Mesothelial cell of epicardium (in vitro differentiated cells): ENCODE measurements at places on chromosomes 13 and 19.
A peak's percentile ranks its signal among the peaks of the same experiment; 100 is the strongest.

GRCh38 chr19:32809254-32809653, 60.3 kb downstream of the SLC7A9 start:
- DNase-seq, result no peak

DNA sequence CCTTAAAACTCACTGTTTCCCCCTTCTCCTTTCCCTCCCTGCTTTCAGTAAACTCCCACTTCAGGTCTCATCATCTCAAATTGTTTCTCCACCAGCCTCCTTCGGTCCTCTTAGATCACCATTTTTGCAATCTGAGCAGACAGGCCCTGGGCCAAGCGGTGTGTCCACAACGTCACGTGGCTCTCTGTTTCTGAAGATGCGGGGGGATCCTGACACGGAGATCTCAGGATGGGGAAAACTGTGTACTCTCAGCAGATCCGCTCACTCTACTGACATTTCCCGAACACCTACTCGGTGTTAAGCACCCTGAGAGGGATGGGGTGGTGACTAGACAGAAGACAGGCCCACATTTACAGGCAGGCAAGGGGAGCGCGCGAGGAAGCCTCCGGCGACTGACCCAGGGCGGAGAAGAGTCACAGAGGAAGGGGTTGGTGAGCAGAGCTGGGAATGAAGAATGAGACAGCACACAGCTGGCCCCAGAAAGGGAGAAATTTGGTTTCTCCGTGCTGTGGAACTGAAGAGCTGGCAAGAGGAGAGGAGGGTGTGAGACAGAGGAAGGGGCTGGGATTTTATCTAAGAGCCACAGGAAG, 38.8 kb downstream of the SERP2 start:
- DNase-seq, result no peak

DNA sequence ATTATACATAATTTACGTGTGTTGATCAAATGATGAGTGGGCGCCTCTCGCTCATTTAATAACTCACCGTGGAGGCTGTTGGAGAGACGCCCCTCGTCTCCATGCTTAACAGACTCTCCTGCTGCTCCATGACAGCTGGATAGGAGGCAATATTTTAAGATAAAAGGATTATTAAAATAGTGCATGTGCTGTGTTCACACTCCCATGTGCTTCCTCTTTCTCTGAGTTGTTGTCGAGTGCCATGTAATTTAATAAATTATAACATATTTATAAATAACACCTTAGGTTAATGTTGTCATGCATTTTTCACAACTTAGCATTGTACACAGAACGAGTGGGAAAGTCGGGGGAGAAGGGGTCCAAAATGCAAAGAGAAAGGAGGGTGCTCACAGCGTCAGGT, 161.4 kb upstream of the TSHZ3 start:
- DNase-seq, result no peak

- DNase-seq, result no peak
Measured at GRCh38 chr13:114067381-114067885, 65.0 kb downstream of the RASA3 start.

DNA sequence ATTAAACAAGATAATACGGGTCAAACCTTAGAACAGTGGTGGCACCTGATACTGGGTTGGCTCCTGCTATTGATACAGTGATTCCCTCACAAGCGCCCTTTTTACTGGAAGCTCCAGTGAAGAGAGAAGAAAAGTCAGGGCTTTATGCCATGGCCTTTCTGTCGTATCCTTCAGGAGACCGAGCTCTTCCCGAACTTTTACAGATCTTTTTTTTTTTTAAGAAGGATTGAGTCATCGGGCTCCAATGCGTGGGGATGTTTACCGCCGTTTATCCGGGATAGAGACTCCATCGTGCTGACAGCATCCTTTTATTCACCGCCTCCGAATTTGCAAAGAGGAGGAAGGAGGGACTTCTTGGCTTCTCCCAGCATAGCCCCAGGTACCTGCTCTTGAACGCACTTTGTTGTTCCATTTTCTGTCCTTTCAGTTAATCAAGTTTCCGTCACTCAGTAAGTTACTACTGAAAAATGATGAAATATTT, 574 bp downstream of the ZNF227 start:
- DNase-seq, result no peak

DNA sequence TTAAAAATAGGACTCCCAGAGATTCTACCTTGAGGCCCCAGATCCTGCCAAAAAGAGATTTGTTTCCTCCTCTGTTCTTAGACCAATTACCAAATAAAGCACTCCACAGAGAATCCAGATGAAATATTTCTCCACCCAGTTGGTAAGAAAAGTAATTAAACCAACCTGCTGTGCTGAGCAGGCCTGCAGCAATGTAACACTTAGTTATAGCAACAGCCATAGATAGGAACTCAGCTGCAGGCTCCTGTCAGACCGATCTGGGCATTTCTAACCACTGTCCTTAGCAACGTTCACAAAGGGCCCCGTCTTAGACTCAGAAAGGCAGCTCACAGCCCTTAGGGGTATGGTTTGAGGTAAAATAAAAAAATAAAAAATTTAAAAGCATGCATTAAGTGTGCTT, 271.1 kb downstream of the KCNRG start:
- DNase-seq, result no peak

- DNase-seq, result no peak
Measured at GRCh38 chr13:47875201-47875600, 125.9 kb downstream of the SUCLA2 start.

- no peak for DNase-seq
Measured at GRCh38 chr19:50417111-50418081, 1.3 kb upstream of the SPIB start.

DNA sequence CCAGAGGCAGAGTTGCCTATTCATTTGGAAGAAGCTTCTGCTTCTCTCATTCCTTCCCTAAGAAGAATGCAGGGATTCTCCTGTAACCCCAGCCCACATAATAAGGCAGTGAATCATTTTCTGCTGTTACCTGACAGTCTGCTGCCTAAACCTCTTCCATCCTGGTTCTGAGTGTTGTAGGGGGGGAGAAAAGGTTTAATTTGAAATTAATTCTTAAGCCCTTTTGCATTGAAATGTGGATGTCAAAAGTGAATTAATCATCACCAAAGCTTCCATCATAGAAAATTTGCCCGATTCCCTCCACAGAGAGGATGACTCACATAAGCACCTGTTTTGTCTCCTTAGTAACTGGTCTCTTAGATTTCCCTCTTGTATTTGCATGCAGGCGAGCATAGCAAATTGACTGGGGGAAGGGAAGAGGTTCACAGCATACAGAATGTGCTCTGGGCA, 146.7 kb upstream of the FNDC3A start:
- no peak for DNase-seq

DNA sequence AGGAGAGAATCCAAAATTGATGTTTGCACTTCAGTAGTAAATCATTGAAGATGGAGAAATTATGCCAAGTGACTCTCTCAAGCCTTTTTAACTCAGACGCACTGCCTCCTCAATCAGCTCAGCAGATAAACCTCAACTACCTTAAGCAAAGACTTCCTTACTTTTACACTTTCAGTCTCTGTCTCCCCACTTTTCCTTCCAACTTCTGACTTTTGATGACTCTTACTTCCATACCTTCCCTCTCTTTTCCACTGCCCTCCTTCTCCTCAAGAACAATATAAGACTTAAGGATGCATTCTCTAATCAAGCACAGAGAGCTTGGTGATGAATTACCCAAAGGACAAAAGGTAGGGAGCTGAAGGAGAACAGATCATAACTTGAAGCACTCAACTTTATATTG, 4.8 kb upstream of the DACH1 start:
- no peak for DNase-seq

GRCh38 chr13:24491845-24492244, 20.7 kb downstream of the PARP4 start:
- no peak for DNase-seq

- DNase-seq, result no peak
Measured at GRCh38 chr19:4802711-4803110, 11.2 kb downstream of the FEM1A start.

- no peak for DNase-seq
Measured at GRCh38 chr13:107276936-107277335, 709.0 kb upstream of the ARGLU1 start.

GRCh38 chr13:77508959-77509620, 26.4 kb upstream of the SCEL start:
- DNase-seq, result no peak

DNA sequence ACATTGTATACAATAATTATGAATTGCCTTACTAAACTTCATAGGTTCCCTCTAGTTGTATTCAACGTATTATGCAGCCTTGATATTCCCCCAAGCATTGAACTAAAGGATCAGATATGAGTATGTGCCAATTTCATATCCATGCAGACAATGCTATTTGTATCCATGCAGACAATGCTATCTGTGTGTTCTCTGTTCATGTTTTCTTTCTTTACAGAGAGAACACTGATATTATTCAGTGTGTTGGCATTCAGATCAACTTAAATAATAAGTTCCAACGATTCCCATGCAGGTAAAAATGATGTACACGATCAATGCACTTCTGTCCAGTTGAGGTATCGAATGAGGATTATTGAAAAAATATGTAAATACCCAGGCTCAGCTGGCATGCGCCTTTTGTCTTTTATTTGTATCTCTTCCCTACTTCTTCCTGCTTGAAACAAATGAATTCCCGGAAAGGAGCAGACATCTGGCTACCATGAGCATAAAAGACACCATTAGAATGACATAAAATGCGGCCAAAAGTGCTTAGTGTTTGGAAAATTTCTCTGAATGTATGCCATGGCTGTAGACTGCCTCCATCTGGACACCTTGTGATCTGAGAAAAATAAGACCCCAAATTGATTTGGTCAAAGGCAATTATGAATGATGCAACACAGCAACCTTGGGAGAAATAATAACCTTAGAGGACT, 731.5 kb downstream of the SLITRK1 start:
- DNase-seq, result no peak

DNA sequence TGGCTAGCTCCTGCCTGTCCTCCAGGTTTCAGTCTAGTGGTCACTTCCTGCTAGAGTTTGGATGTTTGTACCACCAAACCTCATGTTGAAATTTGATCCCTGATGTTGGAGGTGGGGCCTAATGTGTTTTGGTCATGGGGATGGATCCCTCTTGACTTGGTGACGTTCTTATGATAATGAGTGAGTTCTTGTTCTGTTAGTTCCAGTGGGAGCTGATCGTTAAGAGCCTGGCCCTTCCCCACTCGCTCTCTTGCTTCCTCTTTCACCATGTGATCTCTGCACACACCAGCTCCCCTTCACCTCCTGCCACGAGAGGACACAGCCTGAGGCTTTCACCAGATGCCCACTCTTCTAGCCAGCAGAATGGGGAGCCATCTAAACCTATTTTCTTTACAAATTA, 86.8 kb upstream of the SCEL start:
- DNase-seq, result no peak

DNA sequence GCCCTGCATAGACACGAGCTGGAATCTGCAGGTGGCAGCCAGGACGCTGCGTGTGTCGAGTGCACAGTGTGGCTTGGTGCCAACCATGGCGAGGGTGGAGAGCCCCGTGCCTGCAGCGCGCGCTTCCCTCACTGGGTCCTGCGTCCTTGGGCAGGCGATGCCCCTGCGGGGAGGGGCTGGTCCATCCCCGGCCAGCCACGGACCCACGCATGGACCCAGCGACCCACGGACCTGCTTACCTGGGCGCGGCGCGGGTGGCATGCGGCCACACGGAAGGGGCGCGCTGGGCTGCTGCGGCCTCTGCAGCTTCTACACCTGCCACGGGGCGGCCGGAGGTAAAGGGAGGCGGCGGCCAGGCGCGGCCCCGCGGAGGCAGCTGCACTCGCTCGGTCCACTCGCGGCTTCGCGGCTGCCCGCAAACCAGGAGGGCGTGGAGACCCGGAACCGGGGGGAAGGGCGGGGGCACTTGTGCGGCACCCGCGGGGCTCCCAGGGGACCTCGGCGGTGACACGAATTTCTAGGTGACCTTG, 569 bp upstream of the MCF2L start:
- peak; percentile 56 for DNase-seq

- DNase-seq, result no peak
Measured at GRCh38 chr13:45441633-45442032, 23.1 kb upstream of the COG3 start.

DNA sequence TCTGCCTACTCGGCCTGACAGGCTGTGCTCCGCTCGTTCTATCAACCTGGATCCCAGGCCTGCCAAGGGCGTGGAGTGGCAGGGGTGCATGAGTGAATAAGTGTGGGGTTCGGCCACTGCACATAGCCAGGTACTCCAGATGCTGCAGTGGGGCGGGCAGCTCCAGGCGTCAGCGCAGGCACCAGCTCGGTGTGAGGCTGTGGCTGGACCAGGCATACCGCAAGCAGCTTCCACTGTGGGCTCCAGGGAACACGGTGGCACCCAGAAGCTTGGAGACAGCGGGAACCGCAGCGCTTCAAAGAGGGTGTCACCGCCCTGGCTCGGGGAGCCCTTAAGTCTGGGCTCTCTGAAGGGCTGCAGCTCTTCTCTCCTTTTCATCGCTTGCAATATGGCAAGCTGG, 1630.2 kb downstream of the OLFM4 start:
- DNase-seq, result no peak

- DNase-seq, result no peak
Measured at GRCh38 chr13:49082653-49083536, 107.2 kb downstream of the FNDC3A start.

GRCh38 chr19:55258476-55258827, 365 bp downstream of the PPP6R1 start:
- no peak for DNase-seq

DNA sequence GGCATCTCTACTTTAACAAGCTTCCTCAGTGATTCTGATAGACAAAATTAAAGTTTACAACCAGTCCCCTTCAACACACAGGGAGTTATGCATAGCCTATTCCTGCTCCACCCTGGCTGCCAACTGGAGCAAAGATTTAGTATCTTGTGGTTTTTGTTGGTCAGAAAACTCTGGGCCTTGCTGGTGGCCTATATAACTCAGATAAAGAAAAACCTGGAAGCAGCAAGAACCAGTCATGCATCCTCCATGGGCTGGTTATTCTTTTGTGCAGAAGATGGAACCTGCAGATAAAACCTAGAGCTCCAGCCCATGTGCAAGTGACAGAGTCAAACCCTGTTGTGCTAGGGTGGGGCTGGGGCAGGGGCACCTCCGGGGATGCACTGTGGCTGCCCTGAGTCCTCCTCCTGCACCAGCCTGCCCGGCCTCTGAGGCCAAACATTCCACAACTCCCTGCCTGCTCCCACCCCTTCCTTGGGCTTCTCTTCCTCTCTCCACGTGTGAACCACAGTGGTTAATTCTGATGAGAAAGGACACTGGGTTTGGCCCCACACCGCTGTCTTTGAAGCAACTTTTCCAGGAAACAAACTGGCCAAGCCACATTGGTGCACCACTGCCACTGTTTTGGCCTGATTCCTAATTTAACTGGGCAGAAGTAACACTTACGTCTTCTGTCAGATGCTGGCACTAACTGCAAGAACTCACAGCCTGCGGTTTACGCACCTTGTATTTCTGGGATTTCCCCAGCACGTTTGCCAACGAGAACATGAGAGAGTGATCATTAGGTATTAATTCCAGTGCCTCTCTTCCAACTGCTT, 23.3 kb upstream of the GGACT start:
- no peak for DNase-seq

GRCh38 chr19:32233885-32234284, 111.5 kb upstream of the ZNF507 start:
- DNase-seq, result no peak

- no peak for DNase-seq
Measured at GRCh38 chr13:25902891-25903341, 148.9 kb downstream of the SHISA2 start.

- DNase-seq, result peak; percentile 39
Measured at GRCh38 chr19:6632002-6632621, 37.8 kb downstream of the TNFSF14 start.
